GM23338 (cell line): ENCODE measurements at places on chromosomes 16 and 17. TPM values are rescaled to one million over a fixed set of nuclear protein-coding genes. Genes with fewer than 3 reads are reported as not detected.

SALL1 gene
- total RNA-seq, result 20.2 and 22.7 TPM in 2 replicates

SDK2 gene
- total RNA-seq, result 3.7 and 5.1 TPM in 2 replicates

ENPP7 gene
- not detected in 2 replicates for total RNA-seq

RNF222 gene
- total RNA-seq, result 0.07 and 0.31 TPM in 2 replicates

GRCh38 chr17:75689441-75689873 is 22.3 kb downstream of the SAP30BP start:
- H3K4me1 ChIP-seq, result no peaks in the 10 kb centered on the region
- H3K36me3 ChIP-seq, result no peaks in the 10 kb centered on the region
- H3K27ac ChIP-seq, result peak overlapping the region; percentile 32; the same call in 1 of the 2 replicates
- no peak overlapping the region for H3K4me3 ChIP-seq
- no peak for DNase-seq

- DNase-seq, result no peak
- peaks cover 4% of the 10 kb centered on the region; the same call in 1 of the 2 replicates for H3K4me1 ChIP-seq
- H3K27ac ChIP-seq, result no peak overlapping the region
- no peak overlapping the region for H3K4me3 ChIP-seq
- no peaks in the 10 kb centered on the region for H3K36me3 ChIP-seq
These were observed 369.2 kb downstream of the SHISA9 start for GRCh38 chr16:13270602-13271001.

DNA sequence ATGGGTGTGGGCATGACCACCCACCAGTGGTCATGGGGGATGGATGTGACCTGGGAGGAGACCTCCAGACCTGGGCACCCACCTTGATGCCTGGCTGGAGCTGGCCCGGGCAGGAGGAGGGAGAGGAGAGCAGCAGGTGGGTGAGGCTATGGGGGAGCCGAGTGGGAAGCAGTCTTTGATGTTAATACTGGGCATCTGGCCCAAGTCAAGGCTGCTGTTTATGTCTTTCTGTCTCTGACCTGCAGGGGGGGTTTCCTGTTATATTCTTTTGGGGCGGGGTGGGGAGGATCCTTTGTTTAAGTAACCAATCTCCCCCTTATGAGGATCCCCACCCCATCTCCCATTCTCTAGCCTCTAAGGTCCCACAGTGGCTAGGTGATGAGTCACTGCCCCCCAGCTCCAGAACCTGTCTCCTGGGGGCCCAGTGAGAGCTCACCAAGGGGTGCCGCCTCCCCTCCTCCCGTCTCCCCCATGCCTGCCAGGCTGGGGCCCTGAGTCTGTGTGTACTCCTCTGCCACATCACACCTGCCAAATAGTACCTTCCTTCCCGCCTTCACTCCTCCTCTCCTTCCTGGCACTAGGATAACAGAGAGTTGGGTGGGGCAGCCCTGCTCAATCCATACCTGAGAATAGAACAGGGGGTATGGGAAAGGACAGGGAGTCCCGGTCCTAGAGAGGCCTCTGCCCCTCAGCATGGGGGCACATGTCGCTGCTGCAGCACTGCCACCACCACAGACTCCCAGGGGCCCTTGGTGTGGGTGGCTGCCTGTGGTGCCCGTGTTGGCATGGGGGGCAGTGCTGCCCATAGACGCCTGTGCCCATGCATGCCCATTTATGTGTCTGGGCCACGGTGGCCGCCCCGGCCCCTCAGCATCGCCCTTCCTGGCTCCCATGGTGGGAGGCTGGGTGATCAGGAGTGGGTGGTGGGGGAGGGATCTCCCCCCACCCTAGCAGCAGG is 7.3 kb downstream of the THRA start:
- no peaks in the 10 kb centered on the region for H3K36me3 ChIP-seq
- H3K27ac ChIP-seq, result peak overlapping the region; percentile 59; the same call in 1 of the 2 replicates
- peak overlapping the region; percentile 54 for H3K4me3 ChIP-seq
- H3K27me3 ChIP-seq, result no peaks in the 10 kb centered on the region
- H3K4me1 ChIP-seq, result peaks cover 66% of the 10 kb centered on the region

GRCh38 chr16:9300252-9300651 is 208.8 kb downstream of the HAPSTR1 start:
- no peaks in the 10 kb centered on the region for H3K4me1 ChIP-seq
- H3K27ac ChIP-seq, result no peak overlapping the region

- peaks cover 30% of the 10 kb centered on the region for H3K36me3 ChIP-seq
- DNase-seq, result no peak
- peak overlapping the region; percentile 65; the same call in 1 of the 2 replicates for H3K27ac ChIP-seq
- no peaks in the 10 kb centered on the region for H3K4me1 ChIP-seq
These were observed 140.2 kb downstream of the AATF start for GRCh38 chr17:37088913-37089312.

DNA sequence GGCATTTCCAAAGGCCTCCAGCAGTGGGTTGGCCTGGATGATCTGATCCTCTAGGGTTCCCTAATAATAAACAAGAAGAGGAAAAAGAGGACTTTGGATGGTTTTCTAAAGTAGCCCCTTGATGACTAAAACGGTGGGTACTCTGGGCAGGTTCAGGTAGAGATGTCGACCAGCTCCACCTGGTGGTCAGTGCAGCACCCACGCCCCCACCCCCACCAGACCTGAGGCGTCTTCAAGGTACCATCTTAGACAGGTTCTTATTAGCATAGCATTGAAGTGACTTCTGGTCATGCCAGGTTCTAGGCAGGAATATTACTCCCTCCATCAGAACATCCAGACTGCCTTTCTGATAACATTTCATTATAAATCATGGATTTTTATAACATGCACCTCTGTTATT is 15.0 kb downstream of the MYH13 start:
- DNase-seq, result peak; percentile 74
- no peak overlapping the region for H3K4me3 ChIP-seq
- no peaks in the 10 kb centered on the region for H3K4me1 ChIP-seq
- H3K27ac ChIP-seq, result no peak overlapping the region
- H3K27me3 ChIP-seq, result no peaks in the 10 kb centered on the region

DNA sequence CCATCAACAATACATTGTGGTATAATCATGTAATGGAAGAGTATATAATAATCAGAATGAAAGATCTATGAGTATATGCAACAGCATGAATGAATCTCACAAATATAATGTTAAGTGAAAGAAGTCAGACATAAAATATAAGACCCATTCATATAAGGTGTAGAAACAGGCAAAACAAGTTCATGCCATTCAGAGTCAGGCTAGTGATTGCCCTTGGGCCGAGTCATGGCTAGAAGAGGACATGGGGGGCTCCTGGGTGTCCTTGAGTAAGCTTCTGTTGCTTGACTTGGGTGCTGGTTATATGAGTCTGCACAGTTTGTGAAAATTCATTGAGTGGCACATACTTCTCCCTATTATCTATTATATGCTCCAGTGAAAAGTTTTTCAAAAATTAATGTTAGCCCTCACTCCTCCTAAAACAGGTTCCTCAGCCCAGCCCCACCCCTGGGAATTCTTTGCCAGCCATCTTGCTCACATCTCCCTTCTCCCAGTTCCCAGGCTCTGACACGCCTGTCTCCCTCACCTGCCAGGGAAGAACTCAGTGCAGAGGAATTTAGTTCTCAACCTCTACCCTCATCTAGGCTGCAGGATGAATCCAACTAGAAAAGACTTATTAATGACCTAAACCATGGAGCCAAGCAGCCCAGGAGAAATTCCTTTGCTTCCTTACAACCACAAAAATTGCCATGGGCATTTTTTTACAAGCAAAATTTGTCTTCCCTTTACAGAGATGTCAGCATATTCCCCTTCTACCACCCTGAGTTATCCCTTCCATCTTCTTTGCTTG is 52.4 kb upstream of the NFAT5 start:
- no peak overlapping the region for H3K4me3 ChIP-seq
- peak; percentile 41 for DNase-seq
- H3K4me1 ChIP-seq, result no peaks in the 10 kb centered on the region
- H3K27ac ChIP-seq, result peak overlapping the region; percentile 18; the same call in 1 of the 2 replicates
- H3K36me3 ChIP-seq, result no peaks in the 10 kb centered on the region

- DNase-seq, result no peak
- H3K27ac ChIP-seq, result no peak overlapping the region; the same call in 1 of the 2 replicates
- H3K4me1 ChIP-seq, result peaks cover 22% of the 10 kb centered on the region
- H3K4me3 ChIP-seq, result no peak overlapping the region
- H3K27me3 ChIP-seq, result no peaks in the 10 kb centered on the region
- no peaks in the 10 kb centered on the region for H3K36me3 ChIP-seq
These were observed 29.8 kb downstream of the STAT3 start for GRCh38 chr17:42358434-42358833.

DNA sequence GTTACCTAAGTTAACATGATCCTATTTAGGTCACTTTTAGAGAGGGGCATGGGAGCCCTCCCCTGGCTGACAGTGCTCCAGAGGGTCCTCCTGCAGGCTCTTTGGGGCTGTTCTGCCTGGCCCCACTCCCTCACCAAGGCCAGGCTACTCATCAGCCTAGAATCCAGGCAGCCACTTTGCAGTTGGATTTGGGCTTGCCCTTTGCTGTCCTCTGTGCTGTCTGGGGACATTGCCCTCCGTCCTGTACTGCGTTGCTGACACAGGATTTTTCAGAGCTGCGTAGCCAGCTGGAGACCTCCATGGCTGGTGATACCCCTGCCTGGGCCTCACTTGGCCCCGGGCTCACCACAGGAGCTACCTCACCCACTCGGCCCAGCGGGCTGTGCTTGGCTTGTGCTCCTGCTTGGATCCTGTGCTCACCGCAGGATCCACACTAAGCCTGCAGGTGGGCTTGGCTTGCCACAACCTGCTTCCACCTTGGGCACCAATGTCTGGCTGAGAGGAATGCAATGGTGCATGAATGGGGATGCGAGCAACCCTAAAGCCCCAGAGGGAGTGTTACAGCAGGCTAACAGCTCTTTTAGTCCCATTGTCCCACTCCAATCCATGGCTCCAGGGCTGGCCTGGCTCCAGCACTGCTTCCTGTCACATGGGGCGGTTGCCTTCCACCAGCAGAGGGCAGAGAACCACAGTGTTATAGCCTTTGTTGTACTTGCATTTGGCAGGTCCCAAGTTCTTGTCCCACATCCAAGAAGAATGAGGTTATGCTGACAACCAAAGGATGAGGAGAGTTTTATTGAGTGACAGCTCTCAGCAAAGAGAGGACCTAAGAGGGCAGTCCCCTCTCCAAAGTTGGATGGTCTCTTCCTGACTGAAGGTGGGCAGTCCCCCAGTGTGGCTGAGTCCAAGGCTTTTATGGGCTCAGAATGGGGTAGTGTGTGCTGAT is 21.5 kb downstream of the CCL4 start:
- no peaks in the 10 kb centered on the region for H3K27me3 ChIP-seq
- H3K36me3 ChIP-seq, result peaks cover 15% of the 10 kb centered on the region
- DNase-seq, result peak; percentile 28
- H3K27ac ChIP-seq, result no peak overlapping the region
- H3K4me3 ChIP-seq, result no peak overlapping the region

GRCh38 chr17:47873200-47874090 is 22.5 kb upstream of the SP6 start:
- H3K27me3 ChIP-seq, result peaks cover 66% of the 10 kb centered on the region
- H3K4me3 ChIP-seq, result peak overlapping the region; percentile 75
- peak; percentile 34 for DNase-seq
- H3K27ac ChIP-seq, result no peak overlapping the region
- H3K4me1 ChIP-seq, result peaks cover 49% of the 10 kb centered on the region

DNA sequence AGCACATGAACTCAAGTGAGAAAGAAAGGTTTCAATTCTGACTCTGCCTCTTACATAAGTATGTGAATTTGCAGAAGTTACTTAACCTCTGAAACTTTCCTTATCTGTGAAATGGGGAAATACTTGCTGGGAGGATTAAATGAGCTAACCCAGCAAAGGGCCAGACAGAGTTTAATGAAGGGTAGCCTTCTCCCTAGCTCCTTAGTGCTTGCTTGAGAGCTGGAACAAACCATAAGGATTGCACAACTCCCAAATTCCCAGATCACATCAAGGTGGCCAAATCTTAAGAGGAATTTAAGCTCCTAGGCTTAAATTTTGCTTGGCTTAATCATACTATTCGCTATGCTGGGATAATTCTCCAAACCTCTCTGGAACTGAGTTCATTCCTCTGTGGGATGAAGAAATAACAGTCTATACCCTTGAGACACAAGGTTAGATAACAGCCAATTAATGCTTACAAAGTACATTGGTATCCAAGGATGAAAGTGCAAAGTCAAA is 11.8 kb upstream of the WSB1 start:
- peaks cover 4% of the 10 kb centered on the region; the same call in 1 of the 2 replicates for H3K4me1 ChIP-seq
- DNase-seq, result no peak
- H3K4me3 ChIP-seq, result no peak overlapping the region
- H3K27ac ChIP-seq, result no peak overlapping the region
- no peaks in the 10 kb centered on the region for H3K36me3 ChIP-seq

DNA sequence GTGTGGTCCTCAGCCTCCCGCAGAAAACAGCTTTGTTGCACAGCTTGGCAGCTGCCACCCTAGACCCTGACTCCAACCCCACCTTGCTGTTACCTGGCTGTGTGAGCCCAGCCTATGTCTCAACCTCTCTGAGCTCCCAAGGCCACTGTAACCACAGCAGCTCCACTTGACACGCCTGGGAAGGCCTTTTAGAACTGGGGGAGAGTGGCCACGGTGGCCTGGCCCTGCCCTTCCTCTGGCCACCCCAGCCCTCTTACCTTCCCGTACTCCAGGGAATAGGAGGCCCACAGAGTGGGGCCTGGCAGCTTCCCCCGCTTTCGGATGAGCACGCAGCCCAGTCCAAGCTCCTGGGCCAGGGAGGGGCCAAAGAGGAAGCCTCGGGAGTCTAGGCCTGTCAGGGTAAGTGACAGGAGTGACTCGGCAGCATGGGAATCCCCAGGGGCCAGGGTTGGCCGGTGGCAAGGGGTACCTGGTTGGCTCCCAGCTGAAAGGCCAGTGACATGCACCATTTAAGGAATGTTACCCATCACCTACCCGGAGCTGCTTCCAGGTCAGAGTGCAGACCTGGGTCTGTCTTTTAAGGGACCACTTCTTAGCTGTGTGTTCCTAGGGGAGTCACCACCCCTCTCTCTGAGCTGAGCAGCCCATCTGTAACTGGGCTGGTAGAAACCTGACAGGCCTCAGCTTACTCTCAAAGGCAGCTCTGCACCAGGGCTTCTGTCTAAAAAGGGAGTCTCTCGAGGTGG is 1.4 kb downstream of the APRT start:
- no peaks in the 10 kb centered on the region for H3K27me3 ChIP-seq
- H3K36me3 ChIP-seq, result peaks cover 19% of the 10 kb centered on the region
- no peak for DNase-seq
- peak overlapping the region; percentile 93 for H3K4me3 ChIP-seq
- H3K27ac ChIP-seq, result peak overlapping the region; percentile 69; the same call in 1 of the 2 replicates
- H3K4me1 ChIP-seq, result no peaks in the 10 kb centered on the region; the same call in 1 of the 2 replicates

- H3K27ac ChIP-seq, result no peak overlapping the region
- no peaks in the 10 kb centered on the region for H3K27me3 ChIP-seq
- H3K36me3 ChIP-seq, result no peaks in the 10 kb centered on the region
- H3K4me1 ChIP-seq, result no peaks in the 10 kb centered on the region
- no peak overlapping the region for H3K4me3 ChIP-seq
These were observed 224.3 kb downstream of the SOX9 start for GRCh38 chr17:72345088-72345487.

DNA sequence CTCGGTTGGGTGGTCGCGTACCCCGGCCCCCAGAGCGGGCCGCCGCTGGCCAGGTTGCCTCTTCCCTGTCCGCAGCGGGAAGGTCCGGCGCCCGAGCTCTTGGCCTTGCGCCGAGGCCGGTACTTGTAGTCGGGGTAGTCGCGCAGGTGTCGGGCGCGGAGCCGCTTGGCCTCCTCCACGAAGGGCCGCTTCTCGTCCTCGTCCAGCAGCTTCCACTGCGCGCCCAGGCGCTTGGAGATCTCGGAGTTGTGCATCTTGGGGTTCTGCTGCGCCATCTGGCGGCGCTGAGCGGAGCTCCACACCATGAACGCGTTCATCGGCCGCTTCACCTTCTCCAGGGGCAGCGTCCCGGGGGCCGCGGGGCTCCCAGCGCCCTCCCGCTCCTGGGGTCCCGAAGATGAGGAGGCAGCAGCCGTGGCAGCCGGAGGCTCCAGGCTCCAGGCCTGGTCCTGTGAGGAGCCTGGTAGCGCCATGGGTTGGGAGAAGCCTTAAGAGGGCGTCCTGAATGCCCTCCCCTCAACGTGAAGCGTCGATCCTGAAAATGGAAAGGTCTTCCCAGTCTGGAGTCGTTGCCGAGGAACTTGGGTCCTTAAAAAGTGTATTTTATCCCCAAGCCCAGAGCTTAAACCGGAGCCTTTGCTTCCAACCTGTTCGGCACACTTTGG is 558 bp downstream of the SOX15 start:
- no peaks in the 10 kb centered on the region for H3K27me3 ChIP-seq
- peak overlapping the region; percentile 88 for H3K4me3 ChIP-seq
- peaks cover 21% of the 10 kb centered on the region for H3K4me1 ChIP-seq
- H3K36me3 ChIP-seq, result peaks cover 23% of the 10 kb centered on the region
- H3K27ac ChIP-seq, result peak overlapping the region; percentile 90
